ENCODE measurements at places on chromosomes 6 and 20.

- no peak for DNase-seq
These were observed 25.8 kb downstream of the TBPL1 start for GRCh38 chr6:133978896-133979240.

DNA sequence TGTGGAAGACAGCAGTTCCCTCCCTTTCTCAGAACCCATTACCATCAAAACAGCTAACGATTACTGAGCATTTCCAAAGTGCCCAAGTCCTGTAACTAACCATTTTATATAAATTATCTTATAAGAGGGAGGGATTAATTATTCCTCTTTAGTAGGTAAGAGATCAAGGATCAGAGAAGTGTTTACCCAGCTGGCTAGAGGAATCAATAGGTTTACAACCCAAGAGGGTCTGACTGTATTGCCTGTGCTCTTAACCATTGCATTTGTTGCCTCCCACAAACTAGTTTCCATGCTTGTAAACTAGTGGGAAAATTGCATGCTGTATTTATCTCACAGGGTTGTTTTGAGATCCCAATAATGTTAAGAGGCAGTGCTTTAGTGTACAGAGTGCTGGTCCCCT is 3.7 kb upstream of the DBNDD2 start:
- no peak for DNase-seq

DNA sequence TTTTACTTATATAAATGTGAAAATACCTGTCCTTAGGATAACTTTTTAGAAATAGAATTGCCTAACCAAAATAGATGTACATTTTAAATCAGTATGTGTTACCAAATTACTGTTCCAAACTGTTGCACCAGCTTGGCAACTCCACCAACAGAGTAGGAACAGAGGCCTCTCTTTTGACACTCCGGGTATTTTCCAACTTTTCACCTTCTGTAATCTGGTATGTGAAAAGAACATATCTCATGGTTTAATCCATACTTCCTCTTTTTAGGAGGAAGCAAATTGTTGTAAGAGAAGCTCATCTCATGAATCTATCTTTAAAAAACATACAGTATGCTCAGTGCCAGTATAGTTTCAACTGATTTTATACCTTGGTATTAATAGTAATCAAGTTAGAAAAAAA is 24.9 kb downstream of the RNF144B start:
- DNase-seq, result no peak

DNA sequence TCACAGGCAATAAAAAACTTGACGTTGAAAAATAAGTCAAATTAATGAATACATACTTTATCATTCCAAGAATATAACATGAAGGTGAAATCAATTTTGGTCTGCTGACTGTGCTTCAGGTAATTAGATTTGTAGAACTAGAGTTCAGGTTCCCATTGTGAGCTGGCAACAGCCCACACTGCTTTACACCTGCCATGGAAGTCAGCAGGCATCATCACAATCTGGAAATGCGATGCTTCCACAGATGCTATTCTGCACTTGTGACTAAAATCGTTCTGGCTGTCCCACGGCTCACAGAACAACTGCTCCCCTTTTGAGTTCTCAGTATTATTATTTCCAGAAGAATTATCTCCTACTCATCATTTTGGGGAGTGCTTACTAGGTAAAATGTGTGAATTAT is 62.6 kb upstream of the THEMIS start:
- DNase-seq, result no peak

- no peak for DNase-seq
These were observed 5.4 kb downstream of the NQO2 start for GRCh38 chr6:3005077-3005476.

GRCh38 chr20:46349035-46349741 is 40.9 kb upstream of the CDH22 start:
- DNase-seq, result peak; percentile 33

GRCh38 chr6:93021235-93021915 is 398.0 kb downstream of the EPHA7 start:
- DNase-seq, result no peak

- no peak for DNase-seq
These were observed 133.9 kb upstream of the SOX4 start for GRCh38 chr6:21459641-21460040.

GRCh38 chr6:30837870-30838269 is 46.4 kb upstream of the DDR1 start:
- no peak for DNase-seq

- DNase-seq, result no peak
These were observed 77.2 kb downstream of the GCNT2 start for GRCh38 chr6:10598084-10598960.

DNA sequence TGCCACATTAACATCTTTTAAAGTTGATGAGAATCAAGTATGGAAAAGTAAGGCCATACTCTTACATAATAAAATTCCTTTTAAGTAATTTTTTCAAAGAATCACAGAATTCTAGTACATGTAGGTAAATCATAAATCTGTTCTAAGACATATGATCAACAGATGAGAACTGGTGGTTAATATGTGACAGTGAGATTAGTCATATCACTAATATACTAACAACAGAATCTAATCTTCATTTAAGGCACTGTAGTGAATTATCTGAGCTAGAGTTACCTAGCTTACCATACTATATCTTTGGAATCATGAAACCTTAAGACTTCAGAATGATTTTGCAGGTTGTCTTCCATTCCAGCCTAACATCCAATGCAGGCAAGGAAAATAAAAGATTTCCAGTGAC is 11.6 kb downstream of the PLN start:
- no peak for DNase-seq

DNA sequence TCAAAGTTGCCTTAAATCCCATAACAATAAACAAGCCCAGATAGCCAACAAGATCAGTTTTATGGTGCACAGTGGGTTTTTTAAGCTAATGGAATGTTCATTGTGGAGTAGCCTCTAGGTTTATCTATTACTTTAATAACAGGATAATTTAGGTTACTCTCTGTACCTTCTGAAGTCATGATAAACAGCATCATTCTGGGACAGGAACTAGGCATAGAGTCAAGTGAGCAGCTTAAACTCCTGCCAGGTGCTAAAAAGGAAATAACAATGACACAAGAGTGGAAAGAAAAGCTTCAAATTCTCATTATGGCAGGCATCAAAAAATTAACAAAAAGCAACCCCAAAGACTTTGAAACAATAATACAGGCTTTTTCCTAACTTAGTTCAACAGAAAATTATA is 228.8 kb downstream of the HACE1 start:
- DNase-seq, result no peak

DNA sequence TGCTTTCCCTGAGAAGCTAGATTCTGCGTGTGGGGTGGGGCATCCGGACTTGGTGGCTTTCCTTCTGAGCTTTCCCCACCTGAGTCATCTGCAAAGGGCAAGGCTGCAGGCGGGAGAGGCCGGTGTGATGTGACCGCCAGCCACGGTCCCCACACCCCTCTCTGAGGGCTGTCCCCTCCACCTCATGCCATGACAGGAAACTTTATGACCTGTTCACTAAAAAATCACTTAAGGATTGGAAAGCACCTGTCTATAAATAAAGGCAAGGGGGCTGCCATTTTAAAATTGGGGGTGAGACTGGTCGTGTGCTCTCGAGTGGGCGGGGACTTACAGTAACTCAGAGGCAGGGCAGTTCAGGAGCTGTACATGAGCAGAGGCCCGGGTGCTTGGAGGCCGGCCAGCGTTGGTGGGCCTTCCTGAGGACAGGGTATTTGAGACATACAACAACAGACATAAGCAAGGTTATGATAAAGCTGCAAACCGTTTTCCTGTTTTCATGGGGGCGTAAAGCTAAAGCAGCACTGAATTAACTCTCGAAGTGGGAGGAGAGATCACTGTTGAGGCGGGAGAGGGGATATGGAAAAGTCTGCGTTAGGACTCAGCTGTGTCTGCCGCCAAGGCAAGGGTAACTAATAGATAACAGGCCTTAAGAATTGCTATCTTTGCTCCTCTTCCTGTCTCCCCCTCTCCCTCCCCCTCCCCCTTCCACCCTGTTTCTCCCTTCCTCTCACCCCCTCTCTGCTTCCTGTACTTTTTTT is 16.1 kb upstream of the SERPINB1 start:
- DNase-seq, result peak; percentile 90

- no peak for DNase-seq
These were observed 19.8 kb upstream of the C6orf62 start for GRCh38 chr6:24738741-24739140.

GRCh38 chr6:161273274-161273751 is 548 bp downstream of the AGPAT4 start:
- DNase-seq, result peak; percentile 4

DNA sequence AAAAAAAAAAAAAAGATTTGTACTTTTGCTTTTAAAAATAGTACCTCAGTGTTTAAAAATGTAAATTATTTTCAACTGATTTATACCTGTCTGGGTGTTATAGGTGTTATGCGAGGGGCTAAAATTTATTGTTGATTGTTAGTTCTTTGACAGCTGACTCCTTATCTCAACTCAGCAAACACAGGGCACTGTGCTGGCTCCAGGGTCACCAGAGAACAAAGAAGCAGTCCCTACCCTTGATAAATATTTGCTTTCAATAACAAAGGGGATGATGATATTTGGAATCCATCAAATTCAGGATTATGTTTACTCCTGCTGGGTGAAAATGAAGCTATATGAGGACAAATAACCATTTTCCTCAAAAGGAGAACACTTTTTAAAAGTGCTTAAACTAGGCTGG is 34.2 kb upstream of the KAT14 start:
- DNase-seq, result no peak

DNA sequence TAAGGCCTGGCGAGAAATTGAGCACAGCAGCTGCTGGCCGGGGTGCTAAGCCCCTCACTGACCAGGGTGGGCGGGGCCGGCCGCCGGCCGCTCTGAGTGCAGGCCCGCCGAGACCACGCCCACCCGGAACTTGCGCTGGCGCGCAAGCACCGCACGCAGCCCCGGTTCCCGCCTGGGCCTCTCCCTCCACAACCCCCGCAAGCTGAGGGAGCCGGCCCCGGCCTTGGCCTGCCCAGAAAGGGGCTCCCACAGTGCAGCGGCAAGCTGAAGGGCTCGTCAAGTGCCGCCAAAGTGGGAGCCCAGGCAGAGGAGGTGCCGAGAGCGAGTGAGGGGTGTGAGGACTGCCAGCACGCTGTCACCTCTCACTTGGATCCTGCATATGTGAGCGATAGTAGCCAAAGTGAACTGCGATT is 251.2 kb downstream of the GJA1 start:
- DNase-seq, result no peak

DNA sequence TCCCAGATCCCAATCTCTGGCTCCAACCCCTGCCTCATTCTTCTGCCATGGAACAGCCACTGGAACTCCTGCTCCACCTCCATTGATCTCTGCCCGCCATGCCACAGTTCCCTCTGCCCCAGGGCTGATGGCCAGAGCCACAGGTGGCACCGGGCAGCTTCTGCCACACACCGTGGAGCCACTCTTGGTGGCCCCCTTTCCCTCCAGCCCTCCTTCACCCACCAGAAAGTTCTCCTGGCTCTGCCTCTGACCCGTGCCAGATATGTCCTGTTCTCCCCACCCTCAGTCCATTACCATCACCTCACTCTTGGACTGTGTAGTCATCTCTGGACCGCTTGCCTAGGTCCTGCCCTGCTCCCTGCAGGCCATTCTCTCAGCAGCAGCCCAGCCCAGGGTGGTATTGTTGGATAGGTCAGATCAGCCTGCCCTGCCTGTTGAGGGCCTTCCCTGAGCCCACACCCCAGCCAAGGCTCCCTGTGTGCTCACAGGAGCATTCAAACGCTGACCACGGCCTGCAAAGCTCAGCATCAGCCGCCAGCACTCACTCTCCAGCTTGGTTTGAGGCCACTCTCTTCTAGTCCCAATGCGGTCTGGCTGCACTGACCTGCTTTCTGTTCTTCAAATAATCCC is 16.8 kb upstream of the SYNDIG1 start:
- no peak for DNase-seq

- no peak for DNase-seq
These were observed 52.2 kb downstream of the MARCKS start for GRCh38 chr6:113909224-113909856.

DNA sequence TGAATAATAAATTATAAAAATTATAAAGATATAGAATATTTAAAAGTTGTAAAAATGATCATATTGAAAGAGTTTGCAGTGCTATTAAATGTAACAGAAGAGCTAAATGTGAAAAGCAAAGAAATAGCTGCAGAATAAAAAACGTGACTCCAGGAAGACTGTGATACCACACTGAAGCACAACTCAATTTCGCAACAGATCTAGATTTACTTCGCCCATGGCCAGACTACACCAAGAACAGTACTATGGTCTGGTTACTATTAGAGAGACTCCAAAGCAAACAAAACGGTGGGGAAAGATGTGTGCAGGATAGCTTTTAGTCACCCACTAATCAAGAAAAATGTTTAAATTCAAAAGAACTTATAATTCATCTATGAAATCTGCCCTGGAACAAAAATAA is 1.9 kb downstream of the CHD6 start:
- DNase-seq, result no peak

DNA sequence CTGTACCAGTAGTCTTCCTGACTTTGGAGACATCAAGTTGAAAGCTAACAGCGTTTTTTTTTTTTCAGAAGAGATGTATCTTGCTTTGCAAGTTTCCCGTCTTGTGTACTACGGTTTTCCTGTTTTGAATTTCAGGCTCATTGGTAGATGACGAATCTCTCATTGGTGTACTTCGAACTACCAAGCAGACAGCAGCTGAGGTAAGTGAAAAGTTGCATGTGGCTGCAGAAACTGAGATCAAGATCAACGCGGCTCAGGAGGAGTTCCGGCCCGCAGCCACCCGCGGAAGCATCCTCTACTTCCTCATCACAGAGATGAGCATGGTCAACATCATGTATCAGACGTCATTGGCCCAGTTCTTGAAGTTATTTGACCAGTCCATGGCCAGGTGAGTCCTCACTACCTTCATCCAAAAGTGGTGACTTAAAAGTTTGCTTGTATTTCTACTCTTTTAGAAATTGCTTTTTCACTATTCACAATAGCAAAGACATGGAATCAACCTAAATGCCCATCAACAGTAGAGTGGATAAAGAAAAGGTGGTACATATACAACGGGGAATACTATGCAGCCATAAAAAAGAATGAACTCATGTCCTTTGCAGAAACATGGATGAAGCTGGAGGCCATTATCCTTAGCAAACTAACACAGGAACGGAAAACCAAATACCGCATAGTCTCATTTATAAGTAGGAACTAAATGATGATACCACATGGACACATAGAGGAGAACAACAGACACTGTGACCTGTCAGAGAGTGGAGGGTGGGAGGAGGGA is 110.6 kb upstream of the GLP1R start:
- no peak for DNase-seq

GRCh38 chr6:3841711-3842565 is 7.2 kb upstream of the FAM50B start:
- no peak for DNase-seq

Measured in stimulated activated CD4-positive, alpha-beta T cell treated with anti-CD3 and anti-CD28 coated beads, Interleukin-1b, Interleukin-23, amount 100 ng/mL, for 48 hours (primary cell).